ENCODE measurements at places on chromosomes 12 and 14.

DNA sequence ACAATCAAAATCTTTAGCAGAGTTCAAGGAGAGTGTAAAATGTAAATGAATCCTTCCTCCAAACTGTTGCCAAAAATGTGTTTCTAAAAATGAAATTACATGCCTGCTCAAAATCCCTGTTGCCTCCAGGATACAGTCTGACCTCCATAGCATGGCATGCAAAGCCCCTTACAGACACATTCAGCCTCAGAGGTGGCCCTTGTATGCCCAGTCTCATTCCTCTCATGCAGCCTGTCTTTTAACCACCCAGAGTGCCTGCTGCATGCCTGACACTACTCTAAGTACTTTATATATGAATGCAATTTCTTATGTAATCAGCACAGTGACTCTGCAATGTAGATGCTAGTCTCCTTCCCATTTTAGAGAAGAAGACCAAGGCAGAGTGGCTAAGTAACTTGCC, 24.4 kb upstream of the PTPRQ start:
- DNase-seq: no peak

GRCh38 chr14:55913324-55914025, 204.7 kb upstream of the PELI2 start:
- no peak for DNase-seq

DNA sequence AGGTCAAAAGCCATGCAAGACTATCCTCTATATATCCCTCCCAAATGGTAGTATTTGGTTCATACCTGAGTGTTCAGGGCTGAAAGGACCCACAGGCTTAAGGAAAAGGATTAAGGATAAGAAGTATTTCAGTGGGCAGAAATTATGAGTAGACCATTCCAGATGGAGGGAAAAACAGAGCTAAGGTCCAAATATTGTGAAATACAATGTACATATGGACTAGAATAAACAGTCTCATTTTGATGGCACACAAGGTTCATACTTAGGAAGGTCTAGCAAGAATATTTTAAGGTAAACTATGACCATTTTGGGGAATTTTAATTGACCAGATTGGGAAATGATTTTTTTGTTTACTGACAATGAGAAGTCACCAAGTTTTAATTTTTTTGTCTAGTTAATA, 124.6 kb downstream of the PRKD1 start:
- DNase-seq: no peak

GRCh38 chr12:124963211-124963610, 25.7 kb downstream of the DHX37 start:
- no peak for DNase-seq

DNA sequence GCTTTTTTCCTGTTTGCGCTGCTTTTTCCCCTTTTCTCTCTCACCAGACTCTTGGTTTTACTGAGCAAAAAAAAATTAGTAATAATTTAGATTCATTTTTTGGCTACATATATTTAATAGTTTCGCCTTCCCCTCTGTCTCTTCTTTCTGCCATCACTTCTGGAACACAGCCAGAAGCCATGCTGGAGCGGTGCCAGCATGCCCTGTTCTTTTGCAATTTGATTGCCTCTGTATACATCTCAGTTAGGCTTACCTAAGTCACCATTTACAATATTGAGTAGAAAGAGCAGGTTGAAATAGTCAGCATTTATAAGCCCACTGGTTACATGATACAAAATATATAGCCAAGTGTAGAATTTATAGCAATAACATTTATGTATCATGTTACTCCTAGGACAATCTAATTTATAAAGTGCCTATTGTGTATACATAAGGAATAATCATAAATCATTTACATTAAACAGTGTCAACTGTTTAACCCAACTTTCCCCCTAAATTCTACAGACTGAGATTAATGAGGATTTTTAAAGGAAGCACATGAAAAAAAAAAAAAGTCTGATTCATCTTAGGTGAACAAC, 413.8 kb upstream of the SOX5 start:
- DNase-seq: no peak

GRCh38 chr12:39919790-39920189, 186.1 kb downstream of the SLC2A13 start:
- no peak for DNase-seq

DNA sequence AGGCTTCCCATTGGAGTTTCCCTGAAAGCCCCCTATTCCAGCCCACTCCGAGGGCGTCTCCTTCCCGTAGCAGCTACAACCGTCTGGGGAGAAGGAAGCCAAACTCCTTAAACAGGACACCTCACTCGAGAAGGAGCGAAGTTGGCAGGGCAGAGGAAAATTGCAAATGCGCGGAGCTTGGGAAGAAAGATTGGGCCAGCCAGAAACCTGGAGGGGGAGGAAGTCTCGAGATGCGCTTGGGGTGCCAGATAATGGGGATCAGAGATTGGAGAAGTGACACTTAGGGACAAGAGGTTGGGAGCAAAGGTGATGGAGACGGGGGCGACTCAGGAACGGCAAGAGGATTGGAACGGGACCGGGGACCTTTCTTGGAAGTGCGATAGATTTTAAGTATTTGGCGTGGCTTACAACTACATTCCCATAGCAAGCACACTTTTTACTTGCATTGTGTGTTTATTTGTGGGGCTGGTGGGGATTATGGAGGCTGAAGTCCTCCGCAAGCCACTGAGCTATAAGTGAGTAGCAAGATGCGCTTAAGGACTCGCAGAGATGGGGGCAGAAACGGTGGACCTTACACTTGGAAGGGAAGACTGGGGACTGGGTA, 926 bp downstream of the HRK start:
- DNase-seq: no peak

DNA sequence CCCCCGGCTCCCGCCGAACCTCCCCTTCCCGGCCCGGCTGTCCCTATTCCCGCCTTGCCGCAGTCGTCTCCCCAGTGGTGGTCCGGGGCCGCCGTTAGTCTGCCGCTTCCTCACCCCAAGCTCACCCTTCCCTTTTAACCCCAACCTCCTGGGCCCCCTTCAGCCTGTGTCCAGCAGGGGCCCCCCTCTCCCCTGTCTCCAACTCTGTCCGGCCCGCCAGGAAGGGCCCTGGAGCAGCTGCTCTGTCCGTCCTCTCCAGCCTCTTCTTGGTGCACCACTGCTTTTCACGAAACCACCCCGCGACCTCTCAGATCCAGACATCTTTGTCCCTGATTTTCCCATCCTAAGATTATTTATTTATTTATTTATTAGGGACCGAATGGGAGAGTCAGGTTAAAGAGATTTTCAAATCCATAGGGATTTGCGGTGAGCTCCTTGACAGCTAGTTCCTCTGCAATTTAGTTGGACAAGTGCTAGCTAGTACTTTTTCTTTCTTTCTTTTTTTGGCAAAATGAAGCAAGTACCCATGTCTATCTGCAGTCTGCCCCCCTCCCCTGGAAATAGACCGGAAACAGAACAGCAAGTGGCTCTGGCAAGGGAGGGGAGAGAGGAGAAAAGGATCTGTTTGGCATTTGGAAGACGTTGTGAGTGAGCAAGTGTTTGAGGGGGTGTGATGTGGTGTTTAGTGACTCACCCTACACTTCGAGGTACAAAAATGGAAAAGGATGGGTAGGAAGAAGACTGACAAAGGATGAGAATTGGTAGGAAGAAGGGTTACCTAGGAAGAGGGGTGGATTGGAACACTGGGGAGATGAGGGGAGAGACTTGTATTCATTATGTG, 632 bp downstream of the UBR7 start:
- no peak for DNase-seq

GRCh38 chr12:113134071-113134470, 1.5 kb downstream of the RASAL1 start:
- DNase-seq: no peak

GRCh38 chr12:50734409-50735263, 29.3 kb upstream of the ATF1 start:
- no peak for DNase-seq

- DNase-seq: no peak
These were observed 36.8 kb downstream of the GCN1 start for GRCh38 chr12:120157678-120158077.

DNA sequence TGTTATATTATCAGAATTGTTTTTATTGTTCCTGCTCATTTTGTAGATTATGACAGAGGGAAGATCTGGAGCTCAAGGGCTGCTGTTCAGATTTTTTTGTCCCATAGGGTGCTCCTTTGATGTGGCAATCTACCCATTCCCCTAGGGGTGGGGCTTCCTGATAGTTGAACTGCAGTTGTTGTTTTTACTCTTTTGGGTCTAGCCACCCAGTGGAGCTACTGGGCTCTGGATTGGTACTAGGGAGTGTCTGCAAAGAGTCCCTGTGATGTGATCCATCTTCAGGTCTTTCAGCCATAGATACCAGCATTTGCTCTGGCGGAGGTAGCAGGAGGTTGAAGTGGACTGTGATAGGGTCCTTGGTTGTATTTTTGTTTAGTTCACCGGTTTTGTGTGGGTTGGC, 57.9 kb upstream of the SLCO1B1 start:
- no peak for DNase-seq

- no peak for DNase-seq
These were observed 2.2 kb downstream of the RCOR1 start for GRCh38 chr14:102594514-102595175.

DNA sequence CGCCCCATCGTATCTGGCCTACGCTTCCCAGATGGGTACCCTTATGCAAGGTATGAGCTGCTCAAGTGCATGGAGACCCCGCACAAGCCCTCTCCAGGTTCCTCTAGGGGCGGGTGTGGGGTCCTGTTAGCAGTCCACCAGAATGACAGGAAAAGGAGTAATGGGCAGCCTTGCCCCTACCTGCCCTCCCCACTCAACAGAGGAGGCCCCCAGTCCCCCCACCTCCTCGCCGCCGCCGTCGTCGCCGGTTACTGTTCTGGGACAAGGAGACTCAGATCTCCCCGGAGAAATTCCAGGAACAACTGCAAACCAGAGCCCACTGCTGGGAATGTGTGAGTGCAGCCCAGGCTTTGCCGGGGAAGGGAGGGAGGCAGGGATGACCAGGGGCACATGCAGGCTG, 6.0 kb downstream of the REC8 start:
- no peak for DNase-seq

- DNase-seq: no peak
These were observed at the start of gene OR4Q3 for GRCh38 chr14:19743256-19743655. Gene OR4Q3, plus strand, starts transcription at chr14:19743571.

DNA sequence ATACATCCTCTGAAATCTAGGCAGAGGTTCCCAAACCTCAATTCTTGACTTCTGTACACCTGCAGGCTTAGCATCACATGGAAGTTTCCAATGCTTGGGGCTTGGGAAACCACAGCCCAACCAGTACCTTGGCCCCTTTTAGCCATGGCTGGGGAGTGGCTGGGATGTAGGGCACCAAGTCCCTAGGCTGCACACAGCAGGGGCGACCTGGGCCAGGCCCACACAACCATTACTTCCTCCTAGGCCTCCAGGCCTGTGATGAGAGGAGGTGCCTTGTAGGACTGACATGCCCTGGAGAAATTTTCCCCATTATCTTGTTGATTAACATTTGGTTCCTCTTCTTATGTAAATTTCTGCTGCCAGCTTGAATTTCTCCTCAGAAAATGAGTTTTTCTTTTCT, 1387.4 kb downstream of the FSCB start:
- DNase-seq: no peak

DNA sequence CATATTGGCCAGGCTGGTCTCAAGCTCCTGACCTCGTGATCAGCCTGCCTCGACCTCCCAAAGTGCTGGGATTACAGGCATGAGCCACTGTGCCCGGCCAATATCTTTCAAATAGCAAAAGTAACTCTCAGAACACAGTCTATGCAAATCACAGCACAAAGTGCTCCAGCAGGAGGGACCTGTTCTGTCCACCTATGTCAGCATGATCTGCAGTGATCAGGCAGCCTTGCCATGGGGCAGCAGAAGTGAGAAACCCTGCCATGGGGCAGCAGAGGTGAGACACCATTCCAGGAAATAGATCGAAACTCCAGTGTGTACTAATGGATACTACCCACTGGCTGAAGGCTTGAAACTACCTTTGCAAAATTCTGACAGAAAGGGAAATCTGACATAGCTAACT, 78.5 kb upstream of the EIF5 start:
- DNase-seq: no peak

DNA sequence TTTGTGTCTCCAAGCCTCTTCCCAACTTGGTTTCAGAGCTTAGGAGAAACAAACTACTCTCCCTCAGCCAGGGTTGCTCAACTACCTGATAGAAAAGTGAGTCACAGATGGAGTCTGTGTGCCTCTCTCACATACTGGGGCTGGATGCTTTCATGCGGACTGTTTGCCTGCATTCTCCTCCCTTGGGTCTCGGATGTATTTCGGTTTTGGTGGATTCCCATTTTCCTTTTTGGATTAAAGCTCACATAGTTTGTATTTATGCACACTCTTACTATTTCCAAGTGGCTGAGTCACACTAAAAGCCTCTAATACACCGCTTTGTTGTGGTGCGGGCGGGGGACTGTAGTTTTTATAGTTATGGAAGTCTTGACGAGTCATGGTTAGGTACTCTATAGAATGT, 505.4 kb downstream of the LRFN5 start:
- no peak for DNase-seq

DNA sequence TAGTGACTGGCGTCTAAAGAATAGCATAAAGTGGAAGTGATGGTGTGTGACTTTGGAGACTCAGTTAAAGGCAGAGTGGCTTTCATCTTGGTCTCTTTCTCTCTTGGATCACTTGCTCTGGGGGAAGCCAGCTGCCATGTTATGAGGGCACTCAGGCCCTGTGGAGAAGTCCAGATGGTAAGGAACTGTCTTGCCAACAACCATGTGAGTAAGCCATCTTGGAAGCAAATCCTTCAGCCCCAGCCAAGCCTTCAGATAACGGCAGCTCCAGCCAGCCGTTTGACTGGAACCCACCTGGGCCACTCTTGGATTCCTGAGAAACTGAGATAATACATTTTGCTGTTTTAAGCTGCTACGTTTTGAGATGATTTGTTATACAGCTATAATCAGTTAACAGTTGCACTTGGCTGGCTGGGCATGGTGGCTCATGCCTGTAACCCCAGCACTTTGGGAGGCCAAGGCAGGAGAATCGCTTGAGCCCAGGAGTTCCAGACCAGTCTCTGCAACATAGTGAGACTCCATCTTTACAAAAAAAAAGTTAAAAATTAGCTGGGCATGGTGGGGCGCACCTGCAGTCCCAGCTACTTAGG, 7.7 kb upstream of the LRRC23 start:
- no peak for DNase-seq

DNA sequence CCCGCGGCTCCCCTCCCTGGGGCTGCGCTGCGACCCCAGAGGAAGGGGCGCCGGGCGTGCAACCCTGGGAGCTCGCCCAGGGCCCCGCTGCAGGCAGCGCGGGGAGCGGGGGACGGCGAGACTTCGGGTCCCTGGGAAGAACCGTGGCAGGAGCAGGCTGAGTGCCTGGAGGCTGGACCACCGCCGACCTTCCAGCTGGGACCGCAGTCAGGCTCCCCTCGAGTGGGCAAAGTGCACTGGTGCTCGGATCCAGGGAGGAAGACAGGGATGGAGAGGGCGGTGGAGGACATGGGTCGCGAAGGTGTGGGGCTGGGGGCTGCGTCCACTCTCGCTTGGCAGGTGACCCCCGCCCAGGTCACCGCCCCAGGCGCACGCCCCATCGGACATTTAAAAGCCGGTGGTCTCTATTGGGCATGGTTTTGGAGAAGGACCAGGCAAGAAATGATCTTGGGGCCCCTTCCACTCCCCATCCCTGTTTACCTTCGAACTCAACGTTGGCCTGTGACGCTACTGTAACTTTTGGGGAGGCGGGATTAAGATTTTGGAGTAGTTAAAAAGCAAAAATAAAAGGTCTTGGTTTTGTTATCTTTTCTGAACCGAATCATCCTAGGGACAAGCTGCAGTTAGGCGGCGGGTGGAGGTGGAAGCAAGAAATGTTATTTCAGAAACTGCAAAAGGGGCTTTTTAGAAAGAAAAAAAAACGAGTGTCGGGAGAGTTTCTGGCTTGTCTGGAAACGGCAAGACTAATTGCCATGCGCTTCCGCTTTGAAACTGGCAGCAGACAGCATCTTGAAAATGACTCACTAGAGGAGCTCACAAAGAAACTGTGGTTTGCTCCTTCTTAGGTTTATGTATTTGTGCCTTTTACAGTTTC, 1.0 kb downstream of the ELK3 start:
- DNase-seq: peak; percentile 65

Data from HFF-Myc (cell line).